NCI-H187 (cell line): ENCODE measurements at places on chromosomes 16 and 17.

GRCh38 chr16:66430214-66430613, 3.1 kb downstream of the BEAN1 start:
- no peak for DNase-seq

- DNase-seq: no peak
Measured at GRCh38 chr17:42266918-42267766, 9.0 kb downstream of the STAT5B start.

- DNase-seq: no peak
Measured at GRCh38 chr16:53147500-53148065, 92.8 kb downstream of the CHD9 start.

DNA sequence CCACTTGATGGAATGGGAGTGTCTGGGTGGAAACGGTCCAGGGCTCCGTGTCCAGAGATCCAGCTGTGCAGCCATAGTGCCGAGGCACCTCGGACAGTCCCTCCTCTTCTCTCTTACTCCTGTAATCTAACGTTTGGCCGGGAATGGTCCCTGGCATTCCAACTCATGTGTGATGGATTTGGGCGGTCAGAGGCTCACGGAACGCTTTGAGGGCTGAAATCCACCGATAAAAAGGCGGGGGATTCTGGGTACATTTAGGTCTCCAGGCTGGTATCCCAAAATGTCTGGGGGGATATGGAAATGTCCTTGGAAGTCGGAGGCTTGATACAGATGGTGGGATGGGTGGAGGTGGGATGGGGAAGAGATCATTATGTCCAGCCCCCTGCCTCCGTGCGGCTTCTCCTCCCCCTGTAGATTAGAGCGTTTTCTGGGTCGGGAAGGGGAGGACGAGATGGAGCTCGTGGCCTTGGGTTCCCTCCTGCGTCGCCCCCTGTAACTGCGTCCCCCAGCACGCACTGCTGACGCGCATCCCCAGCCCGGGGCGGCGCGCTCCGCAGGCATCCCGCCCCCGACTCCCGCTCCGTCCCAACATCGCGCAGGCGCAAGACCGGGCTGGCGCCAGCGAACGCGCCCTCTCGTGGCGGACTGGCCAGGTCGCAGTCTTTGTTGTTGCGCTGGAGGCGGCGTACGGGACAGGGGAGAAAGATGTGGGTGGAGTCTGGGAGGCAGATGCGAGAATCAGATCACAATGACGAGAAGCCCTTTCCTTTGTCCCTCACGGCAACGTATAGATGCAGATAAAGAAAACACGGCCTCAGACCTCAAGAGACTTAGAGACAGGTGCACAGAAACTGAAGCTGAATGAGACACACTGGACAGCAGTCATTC, 4.5 kb upstream of the SGCA start:
- peak; percentile 68 for DNase-seq

DNA sequence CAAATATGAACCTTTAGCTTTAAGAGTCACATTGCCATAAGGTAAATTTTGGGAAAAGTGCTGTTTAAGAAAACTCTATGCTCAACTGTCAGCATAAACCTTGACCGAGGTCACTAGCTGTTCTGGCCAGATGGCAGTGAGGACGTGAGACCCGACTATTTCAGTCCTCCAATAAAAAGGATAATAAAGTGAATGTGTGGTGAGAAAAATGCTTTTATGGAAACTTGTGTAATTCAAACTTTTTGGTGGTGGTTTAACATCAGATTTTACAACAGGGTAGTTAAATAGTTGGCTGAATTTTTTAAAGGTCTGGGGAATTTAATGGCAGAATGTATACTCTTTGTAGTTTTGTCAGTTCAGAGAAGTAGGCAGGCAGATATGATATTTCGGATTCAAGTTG, 391.1 kb downstream of the PMP22 start:
- no peak for DNase-seq

GRCh38 chr17:32564325-32564724, 77.5 kb downstream of the CDK5R1 start:
- no peak for DNase-seq

DNA sequence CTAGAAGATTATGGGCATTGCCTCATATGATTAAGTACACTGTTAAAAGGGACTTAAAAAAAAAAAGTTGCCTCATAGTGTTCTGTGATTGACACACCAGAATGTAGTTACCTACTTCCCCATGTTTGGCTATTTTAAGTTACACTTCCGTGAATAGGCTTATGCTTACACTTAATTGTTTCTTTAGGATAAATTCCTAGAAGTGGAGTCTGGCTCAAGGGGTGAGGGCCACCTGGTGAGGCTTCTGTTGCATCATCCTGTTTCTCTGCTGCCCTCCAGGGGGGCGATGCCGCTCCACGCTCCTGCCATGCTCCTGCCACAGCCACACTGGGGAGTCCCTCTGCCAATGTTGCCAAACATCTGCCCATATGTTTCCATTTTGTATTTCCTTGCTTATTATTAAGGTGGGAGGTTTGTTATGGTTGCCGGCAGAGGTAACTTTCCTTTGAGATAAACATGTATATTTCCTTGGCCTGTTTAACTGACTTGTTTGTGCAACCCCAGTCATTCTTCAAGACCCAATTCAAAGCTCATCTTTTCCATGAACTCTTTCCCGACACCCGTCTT, 73.1 kb downstream of the KSR1 start:
- no peak for DNase-seq

DNA sequence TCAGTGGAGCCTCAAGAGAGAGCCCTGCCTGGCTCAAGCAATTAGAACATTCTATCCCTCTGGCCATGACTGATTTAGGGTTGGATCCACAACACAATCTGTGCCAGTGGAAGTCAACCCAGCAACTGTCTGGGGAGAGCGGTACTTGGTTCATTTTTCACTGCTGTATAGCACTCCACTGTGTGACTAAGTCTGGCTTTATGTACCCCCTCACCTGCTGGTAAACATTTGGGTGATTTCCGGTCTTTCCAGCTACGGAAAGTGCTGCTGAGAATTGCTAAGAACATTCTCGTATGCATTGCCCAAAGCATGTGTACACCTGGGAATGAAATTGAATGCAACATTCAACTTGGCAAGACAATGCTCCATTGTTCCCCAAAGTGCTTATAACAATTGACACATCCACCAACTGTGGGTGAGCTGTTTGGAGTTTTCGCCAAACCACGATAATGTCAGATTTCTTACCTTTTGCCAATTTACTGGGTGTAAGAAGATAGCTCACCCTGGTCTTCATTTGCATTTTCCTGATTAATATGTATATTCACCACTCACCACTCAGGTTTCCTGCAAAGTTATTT, 63.5 kb upstream of the MED9 start:
- DNase-seq: no peak
